MCF 10A (cell line): ENCODE measurements at places on chromosomes 5 and 9. TPM values are rescaled to one million over a fixed set of nuclear protein-coding genes. Genes with fewer than 3 reads are reported as not detected.

FAM151B gene
- total RNA-seq: 1.8 TPM in 2 replicates

SCGB3A2 gene
- total RNA-seq: not detected in 2 replicates

ADAMTS12 gene
- not detected in 2 replicates for total RNA-seq

ACTBL2 gene
- 0.10 TPM in 1 of 2 replicates, not detected in the other for total RNA-seq

WDR38 gene
- total RNA-seq: not detected in 2 replicates

PRUNE2 gene
- 0.29 and 0.63 TPM in 2 replicates for total RNA-seq

TNFSF8 gene
- not detected in 2 replicates for total RNA-seq

OMD gene
- total RNA-seq: 0.61 and 1.4 TPM in 2 replicates

DNA sequence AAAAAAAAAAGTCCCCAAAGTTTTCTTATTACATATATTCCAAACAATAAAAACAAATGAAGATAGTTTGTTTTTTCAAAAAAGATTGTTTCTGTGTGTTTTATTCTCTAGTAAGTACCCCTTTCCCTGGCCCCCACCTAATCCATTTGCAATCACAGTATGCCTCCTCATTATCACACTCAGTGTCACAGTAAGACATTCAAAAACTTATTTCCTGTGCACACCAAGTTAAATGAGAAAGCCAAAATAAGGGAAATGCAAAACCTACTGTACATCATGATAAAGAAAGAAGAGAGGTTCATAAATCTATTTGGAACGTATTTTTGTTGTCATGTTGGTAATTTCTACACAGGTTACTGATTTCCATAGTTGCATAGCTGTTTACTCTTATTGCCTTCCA lies 62.3 kb downstream of the ST8SIA4 start:
- peaks cover 29% of the 10 kb centered on the region for H3K4me1 ChIP-seq
- H3K4me3 ChIP-seq: no peak overlapping the region
- DNase-seq: no peak
- no peaks in the 10 kb centered on the region for H3K36me3 ChIP-seq

DNA sequence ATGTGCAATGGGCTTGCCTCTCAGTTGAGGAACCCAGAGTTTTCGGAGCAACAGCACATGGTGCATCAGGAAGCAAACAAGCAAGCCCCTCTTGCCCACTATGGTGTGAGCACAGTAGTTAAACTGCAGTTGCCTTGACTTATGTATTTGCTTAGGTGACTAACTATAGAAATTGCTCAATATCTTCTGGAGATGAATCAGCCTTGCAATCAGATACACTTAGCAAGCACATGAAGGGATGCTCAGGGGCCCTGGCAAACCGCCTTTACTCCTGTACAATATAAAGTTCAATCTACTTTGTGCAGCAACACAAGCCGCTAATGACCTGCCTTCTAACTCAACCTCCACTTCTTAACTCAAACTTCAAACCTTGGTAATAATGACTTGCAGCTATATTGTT lies 581.7 kb upstream of the RIOK2 start:
- H3K4me3 ChIP-seq: no peak overlapping the region
- H3K27ac ChIP-seq: no peak overlapping the region
- H3K36me3 ChIP-seq: no peaks in the 10 kb centered on the region
- H3K4me1 ChIP-seq: peaks cover 8% of the 10 kb centered on the region

DNA sequence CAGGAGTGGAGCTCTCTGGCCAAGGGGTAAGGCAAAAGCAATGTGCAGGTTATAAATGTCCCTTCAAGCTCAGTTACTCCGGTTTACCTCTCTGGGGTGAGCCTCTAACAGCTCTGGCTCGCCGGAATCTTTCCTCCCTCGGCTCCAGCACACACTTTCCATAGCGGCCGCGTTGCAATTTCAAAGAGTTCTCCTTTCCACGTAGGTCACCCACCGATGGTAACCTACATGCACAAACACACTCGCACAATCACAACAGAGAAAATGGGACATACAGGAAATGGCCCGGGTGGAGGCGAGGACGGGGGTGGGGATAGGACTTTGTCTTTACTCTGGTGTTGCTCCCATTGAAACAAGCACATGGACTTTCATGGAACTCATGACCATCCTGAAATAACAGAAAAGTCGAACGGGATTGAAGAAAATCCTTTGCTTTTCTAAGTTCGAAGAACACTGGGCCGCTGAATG lies 1.2 kb downstream of the LHFPL2 start:
- peaks cover 41% of the 10 kb centered on the region for H3K4me1 ChIP-seq
- H3K27me3 ChIP-seq: no peaks in the 10 kb centered on the region
- H3K4me3 ChIP-seq: peak overlapping the region; percentile 90
- peak overlapping the region; percentile 94 for H3K27ac ChIP-seq

DNA sequence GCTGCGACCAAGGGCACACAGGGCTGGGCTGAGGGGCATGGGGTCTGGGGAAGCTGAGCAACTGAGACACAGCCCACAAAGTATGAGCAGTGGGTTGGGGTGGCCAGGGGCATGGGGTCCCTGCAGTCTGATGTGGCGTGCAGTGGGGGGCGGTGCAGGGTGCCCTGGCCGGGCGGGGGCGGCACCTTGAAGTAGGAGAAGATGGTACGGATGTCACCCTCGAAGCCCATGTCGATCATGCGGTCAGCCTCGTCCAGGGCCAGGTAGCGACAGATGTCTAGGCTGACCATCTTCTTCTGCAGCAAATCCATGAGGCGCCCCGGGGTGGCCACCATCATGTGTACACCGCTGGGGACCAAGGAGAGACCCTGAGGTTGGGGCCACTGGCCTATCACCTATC lies 3.3 kb downstream of the DDX41 start:
- H3K27ac ChIP-seq: no peak overlapping the region
- no peak for DNase-seq
- no peak overlapping the region for H3K4me3 ChIP-seq
- H3K4me1 ChIP-seq: peaks cover 22% of the 10 kb centered on the region
- peaks cover 68% of the 10 kb centered on the region for H3K36me3 ChIP-seq
- no peaks in the 10 kb centered on the region for H3K27me3 ChIP-seq

- H3K27me3 ChIP-seq: no peaks in the 10 kb centered on the region
- DNase-seq: no peak
These were observed 403.9 kb downstream of the ADGRV1 start for GRCh38 chr5:90962481-90962880.

DNA sequence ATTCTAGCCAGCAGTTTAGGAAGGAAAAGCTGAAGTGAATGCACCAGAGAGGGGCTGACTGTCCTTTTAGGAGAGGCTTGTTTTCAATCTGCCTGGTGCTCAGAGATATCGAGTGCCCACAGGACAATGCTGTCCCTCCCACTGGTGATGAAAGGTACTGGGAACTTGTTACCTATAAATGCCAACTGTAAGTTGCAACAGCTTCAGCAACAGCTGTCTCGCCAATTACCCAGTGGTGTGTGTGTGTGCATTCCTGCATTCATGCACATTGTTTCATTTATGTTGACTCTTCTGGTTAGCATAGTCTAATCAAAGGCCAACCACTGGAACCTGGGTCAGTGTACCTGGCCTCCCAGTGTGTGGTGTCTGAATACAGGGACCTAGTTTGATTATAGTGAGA lies 161.1 kb downstream of the CSNK1G3 start:
- no peak overlapping the region for H3K27ac ChIP-seq
- H3K4me3 ChIP-seq: no peak overlapping the region
- no peaks in the 10 kb centered on the region for H3K36me3 ChIP-seq
- H3K4me1 ChIP-seq: no peaks in the 10 kb centered on the region
- peak; percentile 16 for DNase-seq

GRCh38 chr5:144026286-144026685 lies 144.2 kb downstream of the YIPF5 start:
- no peaks in the 10 kb centered on the region for H3K27me3 ChIP-seq
- no peak overlapping the region for H3K27ac ChIP-seq
- DNase-seq: no peak
- peaks cover 4% of the 10 kb centered on the region for H3K4me1 ChIP-seq
- H3K4me3 ChIP-seq: no peak overlapping the region

- H3K4me1 ChIP-seq: no peaks in the 10 kb centered on the region
- H3K27ac ChIP-seq: no peak overlapping the region
- DNase-seq: peak; percentile 21
- no peak overlapping the region for H3K4me3 ChIP-seq
- H3K36me3 ChIP-seq: no peaks in the 10 kb centered on the region
- H3K27me3 ChIP-seq: no peaks in the 10 kb centered on the region
These were observed 491.5 kb upstream of the TUSC1 start for GRCh38 chr9:26169708-26170107.

- peaks cover 36% of the 10 kb centered on the region for H3K27me3 ChIP-seq
- H3K36me3 ChIP-seq: no peaks in the 10 kb centered on the region
- no peak overlapping the region for H3K27ac ChIP-seq
- DNase-seq: no peak
- H3K4me3 ChIP-seq: no peak overlapping the region
These were observed 166.9 kb upstream of the CCNH start for GRCh38 chr5:87579678-87580077.

- H3K4me3 ChIP-seq: no peak overlapping the region
- no peaks in the 10 kb centered on the region for H3K36me3 ChIP-seq
- no peaks in the 10 kb centered on the region for H3K27me3 ChIP-seq
- H3K4me1 ChIP-seq: peaks cover 34% of the 10 kb centered on the region
- H3K27ac ChIP-seq: peak overlapping the region; percentile 70
These were observed 295.9 kb upstream of the ZNF608 start for GRCh38 chr5:125042261-125042890.

DNA sequence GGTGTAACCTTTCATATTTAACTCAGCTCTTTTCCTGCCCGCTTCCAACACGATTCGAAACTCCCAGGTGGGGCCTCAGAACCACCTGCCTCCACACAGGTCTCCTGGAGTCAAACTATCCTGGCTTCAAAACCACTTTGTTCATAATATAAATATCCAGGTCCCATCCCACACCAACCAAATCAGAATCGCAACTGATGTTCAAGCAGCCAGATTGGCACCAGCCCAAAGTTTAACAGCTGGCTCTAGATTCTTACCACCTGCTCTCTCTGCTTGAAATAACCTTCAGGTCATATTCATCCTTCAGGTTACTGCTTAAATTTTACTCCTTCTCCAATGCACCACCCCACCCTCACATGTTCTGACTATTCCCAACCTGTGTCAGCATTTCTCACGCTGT lies 231.4 kb upstream of the TRPM3 start:
- DNase-seq: no peak
- H3K36me3 ChIP-seq: no peaks in the 10 kb centered on the region
- no peak overlapping the region for H3K27ac ChIP-seq
- no peaks in the 10 kb centered on the region for H3K27me3 ChIP-seq
- no peak overlapping the region for H3K4me3 ChIP-seq
- H3K4me1 ChIP-seq: no peaks in the 10 kb centered on the region

DNA sequence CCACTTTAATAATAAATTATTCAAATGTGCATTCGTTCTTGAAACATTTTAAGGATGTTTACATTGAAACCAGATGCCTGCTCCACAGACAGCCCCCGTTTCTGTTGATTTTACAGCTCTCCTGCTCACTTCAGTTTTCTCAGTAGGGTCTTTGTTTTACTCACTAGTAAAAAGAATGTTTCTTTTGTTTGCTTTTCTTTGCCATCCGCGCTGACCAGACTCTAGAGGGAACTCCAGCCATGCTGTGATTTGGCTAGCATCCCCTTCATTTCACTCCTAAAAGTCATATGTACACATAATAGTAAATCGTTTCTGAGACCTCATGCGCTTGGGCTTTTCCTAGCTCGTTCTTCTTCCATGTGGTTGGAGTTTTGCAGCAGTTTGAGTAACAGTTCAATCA lies 28.7 kb upstream of the PALM2AKAP2 start:
- no peaks in the 10 kb centered on the region for H3K36me3 ChIP-seq
- H3K27ac ChIP-seq: no peak overlapping the region
- peaks cover 19% of the 10 kb centered on the region for H3K27me3 ChIP-seq
- H3K4me1 ChIP-seq: no peaks in the 10 kb centered on the region
- H3K4me3 ChIP-seq: no peak overlapping the region

DNA sequence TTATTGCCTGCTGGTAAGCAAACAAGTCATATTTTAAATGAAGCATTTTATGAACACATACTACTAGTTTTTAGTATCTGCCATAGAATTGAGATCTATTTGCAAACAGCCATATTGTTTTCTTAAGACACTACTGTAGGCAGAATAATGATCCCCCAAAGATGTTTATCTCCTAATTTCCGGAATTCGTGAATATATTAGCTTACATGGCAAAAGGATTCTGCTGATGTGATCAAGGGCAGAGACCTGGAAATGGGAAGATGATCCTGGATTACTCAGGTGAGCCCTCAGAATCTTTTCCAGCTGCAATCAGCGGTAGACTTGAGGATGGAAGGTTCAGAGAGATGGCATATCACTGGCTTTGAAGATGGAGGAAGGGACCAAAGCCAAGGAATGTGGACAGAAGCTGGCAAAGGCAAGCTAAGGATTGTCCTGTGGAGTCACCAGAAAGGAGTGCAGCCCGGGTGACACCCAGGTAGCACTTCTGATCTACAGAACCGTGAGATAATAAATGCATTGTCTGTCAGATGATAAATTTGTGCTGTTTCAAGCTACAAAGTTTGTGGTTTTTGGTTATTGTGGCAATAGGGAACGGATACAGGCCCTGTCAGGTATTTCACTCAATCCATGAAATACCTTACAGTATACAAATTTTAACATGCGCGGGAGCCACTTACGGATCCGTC lies 1.0 kb upstream of the ERCC6L2 start:
- no peaks in the 10 kb centered on the region for H3K27me3 ChIP-seq
- H3K4me3 ChIP-seq: no peak overlapping the region
- H3K4me1 ChIP-seq: peaks cover 6% of the 10 kb centered on the region
- DNase-seq: peak; percentile 9
- no peak overlapping the region for H3K27ac ChIP-seq
- peaks cover 28% of the 10 kb centered on the region for H3K36me3 ChIP-seq

DNA sequence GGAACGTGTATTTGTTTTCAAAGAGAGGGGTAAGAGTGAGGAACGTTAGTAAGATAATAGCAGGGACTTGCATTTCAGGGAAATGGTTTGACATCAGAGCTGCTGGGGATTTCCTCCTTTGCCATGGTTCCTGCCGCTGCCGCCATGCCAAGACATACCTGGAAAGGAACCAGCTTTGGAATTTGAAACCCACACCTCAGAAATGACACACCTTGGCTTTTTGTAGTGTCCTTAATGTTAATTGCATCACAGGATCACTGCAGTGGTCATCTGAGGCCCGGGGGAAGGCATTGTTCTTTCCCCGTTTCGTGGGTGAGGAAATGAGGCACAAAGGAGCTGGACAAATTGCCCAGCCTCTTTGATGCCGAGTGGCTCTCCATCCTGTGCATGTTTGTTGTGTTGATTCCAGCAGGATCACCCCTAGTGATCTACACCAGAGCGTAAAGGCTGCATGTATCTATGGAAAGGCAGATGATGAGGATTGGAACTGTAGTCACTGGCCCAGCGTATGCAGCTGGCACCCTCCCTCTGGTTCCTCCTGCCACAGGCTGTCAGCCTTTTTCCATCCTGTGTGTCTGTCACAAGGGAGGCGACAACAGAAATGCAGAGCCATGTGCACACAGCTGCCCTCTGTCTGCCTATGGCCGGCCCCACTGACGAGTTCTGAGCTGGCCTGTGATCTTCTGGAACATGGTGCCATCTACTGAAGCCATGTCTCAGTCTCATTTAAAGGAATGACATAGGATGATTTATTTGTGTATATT lies 37.8 kb downstream of the SLC46A2 start:
- DNase-seq: peak; percentile 58
- H3K27me3 ChIP-seq: no peaks in the 10 kb centered on the region

GRCh38 chr5:157672976-157673375 lies 1.6 kb downstream of the C5orf52 start:
- peaks cover 29% of the 10 kb centered on the region for H3K27me3 ChIP-seq
- no peak overlapping the region for H3K27ac ChIP-seq
- H3K4me1 ChIP-seq: peaks cover 9% of the 10 kb centered on the region
- no peak for DNase-seq
- no peak overlapping the region for H3K4me3 ChIP-seq
- H3K36me3 ChIP-seq: no peaks in the 10 kb centered on the region

GRCh38 chr9:127537014-127537413 lies 75.1 kb upstream of the STXBP1 start:
- peaks cover 52% of the 10 kb centered on the region for H3K36me3 ChIP-seq
- no peak overlapping the region for H3K4me3 ChIP-seq
- peak overlapping the region; percentile 42 for H3K27ac ChIP-seq
- peaks cover 23% of the 10 kb centered on the region for H3K4me1 ChIP-seq
